ENCODE measurements at places on chromosomes 7 and 10.
A peak's percentile ranks its signal among the peaks of the same experiment; 100 is the strongest.

DNA sequence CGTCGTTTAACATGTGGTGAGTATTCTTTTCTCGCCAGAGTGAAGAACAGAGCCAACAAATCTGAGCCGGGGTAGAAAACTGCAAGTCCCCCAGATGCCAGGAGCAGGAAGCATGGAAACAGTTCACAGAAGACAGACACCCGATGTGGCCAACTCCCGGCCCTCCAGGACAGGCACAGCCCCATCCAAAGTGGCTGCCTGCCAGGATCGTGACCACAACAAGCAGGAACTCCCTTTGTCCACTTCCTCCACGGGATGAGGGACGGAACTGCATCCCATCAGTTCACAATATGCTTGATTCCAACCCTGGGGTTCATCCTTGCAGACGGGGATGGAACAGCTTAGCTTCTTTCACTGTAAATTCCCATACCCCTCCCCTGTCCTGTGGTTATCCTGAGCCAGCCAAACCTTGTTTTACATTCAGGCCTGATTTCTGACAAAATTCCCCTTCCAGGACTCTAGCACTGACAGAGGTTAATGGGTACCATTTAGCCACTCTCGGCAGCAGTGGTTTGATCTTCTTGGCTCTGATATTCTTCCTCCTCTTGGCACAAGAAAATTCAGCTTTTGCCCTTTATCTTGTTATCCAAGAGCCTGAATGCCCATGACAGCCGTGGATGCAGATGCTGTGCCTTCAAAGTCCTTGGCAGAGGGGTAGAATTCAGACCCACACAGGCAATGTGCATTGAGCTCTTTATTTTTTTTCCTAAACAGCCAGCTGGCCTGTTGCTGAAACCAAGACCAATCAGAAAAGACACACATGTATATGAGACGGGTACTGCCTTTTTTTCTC, 105.5 kb upstream of the FAM204A start:
- DNase-seq, result no peak

GRCh38 chr10:29666201-29666600, 31.4 kb upstream of the SVIL start:
- no peak for DNase-seq

- no peak for DNase-seq
These were observed 7.1 kb downstream of the CCSER2 start for GRCh38 chr10:84335516-84335915.

DNA sequence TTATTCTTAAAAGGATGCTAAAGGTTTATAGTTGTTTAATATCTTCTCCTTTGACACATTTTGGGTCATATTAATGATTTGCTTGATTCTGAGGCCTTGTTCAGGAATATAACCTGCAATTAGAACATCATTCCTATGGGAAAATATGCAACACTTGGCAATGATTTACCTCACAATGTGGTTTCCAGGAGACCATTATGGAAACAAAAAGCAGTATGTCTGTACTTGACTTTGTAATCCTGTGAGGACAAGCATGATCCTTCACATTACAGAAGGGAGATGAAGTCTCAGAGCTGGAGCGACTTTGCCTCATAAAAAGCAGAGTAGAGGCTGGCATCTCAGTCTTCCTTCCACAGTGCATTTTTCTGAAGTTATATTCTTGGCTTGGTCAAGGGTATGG, 57.0 kb upstream of the CDCA7L start:
- DNase-seq, result no peak

DNA sequence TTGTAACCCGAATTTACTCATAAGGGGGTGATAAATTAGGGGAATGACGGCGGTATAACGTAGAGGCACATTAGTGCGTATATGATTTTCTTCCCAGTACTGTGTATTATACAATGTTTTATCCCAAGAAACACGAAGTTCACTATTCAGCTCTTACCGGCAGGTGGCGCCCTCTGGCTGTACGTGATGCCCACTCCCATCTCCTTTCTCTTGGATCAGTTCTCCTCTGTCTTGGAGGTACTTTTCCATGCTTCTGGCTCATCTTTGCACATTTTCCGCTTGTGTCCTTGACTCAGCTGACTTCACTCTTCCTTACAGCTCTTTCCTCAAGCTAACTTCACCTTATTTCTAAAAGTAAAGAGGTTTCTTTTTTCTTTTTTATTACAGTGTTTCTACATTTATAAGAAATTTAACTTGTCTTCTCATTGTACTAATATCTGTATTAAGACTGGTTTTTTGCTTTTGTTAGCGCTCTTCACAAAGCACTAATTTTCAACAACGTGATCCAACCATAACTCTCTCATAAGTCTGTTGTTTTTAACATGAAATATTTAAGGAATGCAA, 21.3 kb downstream of the TMEM176B start:
- peak; percentile 42 for DNase-seq

GRCh38 chr10:132407846-132408278, 10.9 kb downstream of the PWWP2B start:
- DNase-seq, result no peak

DNA sequence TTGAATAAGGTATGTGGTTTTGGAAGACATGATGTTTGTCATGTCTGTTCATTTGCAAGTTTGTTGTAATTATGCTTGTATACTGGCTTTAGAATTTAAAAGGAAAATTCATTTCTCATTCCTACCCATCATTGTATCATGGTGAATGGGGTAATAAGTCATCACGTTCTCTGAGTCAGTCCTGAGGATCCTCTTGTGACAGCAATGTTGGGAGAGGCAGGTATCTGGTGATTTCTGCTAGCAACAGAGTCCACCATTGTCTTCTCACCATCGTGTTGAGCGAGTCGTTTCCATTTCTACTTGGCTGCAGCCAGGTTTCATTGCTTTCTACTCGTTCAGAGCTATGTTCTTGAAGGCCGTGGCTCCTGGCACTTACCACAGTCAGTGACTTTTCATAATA, 16.3 kb downstream of the CUL1 start:
- no peak for DNase-seq

- no peak for DNase-seq
These were observed 12.3 kb downstream of the ZNF316 start for GRCh38 chr7:6649241-6649961.

GRCh38 chr10:3931901-3932300, 146.9 kb upstream of the KLF6 start:
- DNase-seq, result no peak
